Activated T-cell treated with anti-CD3 and anti-CD28 coated beads for 24 hours (primary cell): ENCODE measurements at places on chromosomes 4 and X.

GRCh38 chr4:125735102-125735501, 420.3 kb downstream of the FAT4 start:
- no peak for DNase-seq

DNA sequence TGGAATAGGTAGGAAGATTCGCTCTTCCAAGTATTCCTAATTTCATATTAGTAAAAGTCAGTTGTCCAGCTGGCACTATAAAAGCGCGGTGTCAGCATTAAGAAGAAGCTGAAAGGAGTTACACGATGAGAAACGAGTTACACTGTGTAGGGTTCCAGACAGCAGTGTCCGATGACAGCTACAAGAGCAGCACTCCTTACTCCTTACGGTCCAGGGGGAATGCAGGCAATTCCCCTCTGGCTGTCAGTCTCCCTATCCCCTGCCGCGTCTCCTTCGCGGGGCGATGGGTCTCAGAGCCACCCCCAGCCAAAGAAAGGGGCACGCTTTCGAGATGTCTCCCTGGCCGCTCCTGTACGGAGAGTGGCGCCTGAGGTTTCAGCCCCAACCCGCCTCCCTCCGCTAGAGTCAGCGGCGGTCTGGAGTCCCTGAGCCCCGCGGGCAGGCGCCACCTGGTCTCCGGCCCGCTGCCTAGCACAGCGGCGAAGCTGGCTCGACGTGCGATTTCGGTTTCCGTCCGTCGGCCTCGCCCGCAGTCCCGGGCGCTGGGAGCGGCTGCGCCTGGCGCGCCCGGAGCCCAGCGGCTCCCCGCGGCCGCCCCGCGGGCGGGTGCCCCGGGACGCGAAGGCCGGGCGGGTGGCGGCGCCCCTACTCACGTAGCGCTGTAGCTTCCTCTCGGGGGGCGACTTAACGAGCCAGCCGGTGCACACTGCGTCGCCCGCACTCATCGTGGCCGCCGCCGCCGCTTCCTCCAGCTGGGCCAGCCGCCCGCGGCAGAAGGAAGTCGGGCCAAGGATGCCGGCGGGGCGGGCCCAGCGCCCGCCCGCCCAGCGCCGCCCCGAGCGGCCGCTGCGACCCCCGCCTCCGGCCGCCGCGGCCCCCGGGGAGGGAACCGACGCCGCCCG, at the start of gene GAB3:
Gene GAB3 (minus strand): TSS at position 777 of the 902 bp plus-strand sequence. CDS start 52 bp downstream, at position 725.
- no peak for DNase-seq

GRCh38 chr4:159169404-159170302, 66.8 kb downstream of the RAPGEF2 start:
- DNase-seq: no peak

GRCh38 chrX:19332983-19333382, 10.7 kb upstream of the PDHA1 start:
- no peak for DNase-seq

DNA sequence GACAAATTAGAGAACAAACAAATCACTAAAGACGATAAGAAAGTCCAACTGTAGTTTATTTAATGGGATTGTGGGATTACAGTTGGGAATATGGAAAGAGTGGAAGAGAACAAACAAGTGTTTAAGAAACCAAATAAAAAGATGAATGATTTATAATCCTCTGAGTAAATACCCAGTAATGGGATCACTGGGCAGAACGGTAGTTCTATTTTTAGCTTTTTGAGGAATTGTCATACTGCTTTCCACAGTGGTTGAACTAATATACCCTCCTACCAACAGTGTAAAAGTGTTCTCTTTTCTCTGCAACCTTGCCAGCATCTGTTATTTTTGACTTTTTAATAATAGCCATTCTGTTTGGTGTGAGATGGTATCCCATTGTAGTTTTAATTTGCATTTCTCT, 15.0 kb downstream of the C4orf51 start:
- DNase-seq: no peak

DNA sequence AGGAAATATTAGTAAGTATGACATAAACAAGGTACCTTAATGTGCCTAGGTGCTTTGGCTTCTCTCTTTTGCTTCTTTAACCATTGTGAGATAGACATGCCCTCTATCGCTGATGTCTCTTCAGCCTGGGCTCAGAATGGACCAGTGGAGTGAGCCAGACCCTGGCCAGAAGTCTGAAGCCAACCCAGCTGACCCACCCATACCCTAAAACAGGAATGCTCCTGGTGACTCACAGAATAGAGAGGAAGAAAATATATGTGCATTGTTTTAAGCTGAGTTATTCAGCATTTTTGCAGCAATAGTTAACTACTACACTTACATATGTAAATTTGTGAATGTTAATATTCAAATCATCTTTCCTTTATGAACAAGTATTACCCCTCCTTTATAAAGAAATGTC, 167.5 kb upstream of the PCDH10 start:
- no peak for DNase-seq

DNA sequence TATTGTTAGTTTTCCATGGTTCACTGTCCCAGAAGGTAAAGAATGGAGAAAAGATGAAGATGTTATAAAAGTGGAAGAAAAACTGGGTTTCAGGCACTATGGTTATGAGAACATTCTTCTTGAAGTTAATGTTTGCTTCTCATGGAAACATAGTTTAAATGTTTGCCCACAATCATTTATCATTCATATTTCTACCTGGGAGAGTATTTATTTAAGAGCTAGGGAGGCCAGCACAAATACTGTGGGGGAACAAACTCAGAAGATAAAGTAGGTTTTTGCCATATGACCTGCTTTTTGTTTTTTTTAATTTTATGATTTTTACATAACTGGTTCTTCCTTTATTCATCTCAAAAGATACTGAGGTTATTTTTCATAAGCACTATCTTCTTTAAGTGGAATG, 96.8 kb downstream of the GC start:
- DNase-seq: no peak

GRCh38 chr4:183436417-183436816, 8.0 kb upstream of the CDKN2AIP start:
- no peak for DNase-seq

GRCh38 chr4:55378617-55379467, 16.9 kb upstream of the TMEM165 start:
- no peak for DNase-seq

GRCh38 chr4:61485056-61485455, 284.9 kb downstream of the ADGRL3 start:
- no peak for DNase-seq

DNA sequence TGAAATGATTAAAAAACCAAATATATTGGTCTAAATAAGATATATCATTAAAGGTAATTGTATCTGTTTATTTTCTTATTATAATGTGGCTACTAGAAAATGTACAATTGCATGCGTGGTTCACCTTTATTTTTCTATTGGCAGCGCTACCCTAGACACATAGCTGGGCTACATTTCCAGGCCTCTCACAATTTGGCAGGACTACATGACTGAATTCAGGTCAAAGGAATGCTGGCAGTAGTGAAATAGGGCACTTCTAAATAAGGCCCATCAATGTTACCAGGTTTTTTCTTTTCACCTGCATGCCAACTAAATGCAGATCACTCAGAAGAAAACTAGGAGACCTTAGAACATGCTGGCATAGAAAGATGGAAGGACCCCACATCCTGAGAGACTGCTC, 1072.9 kb upstream of the SLIT2 start:
- no peak for DNase-seq

DNA sequence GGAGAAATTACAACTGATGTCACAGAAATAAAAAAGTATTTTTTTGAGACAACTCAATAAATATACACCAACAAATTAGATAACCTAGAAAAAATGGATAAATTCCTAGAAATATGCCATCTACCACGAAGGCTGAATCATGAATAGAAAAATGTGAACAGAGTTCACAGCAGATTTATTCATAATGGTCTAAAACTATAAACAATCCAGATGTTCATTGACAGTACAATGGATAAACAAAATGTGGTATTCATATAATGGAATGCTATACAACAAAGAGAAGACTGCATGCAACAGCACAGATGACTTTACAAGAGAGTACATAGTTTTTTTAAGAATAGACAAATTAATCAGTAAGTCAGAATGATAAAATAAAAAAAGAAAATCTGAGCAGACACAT, 55.2 kb downstream of the CLOCK start:
- DNase-seq: no peak

DNA sequence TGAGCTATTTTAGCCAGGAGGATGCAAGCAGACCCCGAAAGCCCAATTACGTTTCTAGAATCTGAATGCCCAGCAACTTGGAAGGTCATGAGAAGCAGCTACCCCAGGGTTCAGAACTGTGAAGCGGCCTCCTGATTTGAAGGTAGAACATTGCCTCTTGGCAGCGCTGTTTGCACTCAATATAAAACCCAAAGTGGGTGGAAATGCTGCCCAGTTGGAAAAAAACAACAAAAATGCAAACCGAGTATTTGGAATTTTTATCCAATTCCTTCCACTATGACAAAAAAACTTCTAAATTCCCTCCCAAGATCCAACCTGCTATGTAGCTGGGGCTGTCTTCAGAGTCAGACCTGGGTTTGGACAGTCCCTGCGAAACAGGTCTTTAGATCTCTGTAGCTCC, 103.3 kb upstream of the RBPJ start:
- DNase-seq: no peak

DNA sequence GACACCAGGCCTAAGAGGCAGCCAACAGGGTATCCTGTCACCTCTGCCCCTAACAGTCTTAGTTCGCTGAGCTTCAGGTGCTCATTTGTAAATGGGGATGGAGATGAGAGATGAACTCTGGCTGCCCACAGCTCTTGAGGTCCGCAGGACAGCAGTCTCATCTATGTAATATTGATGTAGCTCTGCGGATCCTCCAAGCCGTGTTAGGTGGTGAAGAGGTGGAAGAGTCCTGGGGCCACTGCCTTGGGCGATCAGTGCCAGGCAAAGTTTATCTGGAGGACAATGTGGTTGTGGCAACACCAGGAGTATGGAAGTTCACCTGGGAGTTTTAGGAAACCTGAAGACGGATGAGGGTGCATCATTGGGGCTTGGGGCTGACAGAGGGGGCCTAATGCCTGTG, 13.4 kb downstream of the TRO start:
- DNase-seq: no peak

- DNase-seq: no peak
Observed at GRCh38 chr4:114780205-114780604, 181.6 kb downstream of the UGT8 start.
